ENCODE measurements at places on chromosomes 7 and 10.

DNA sequence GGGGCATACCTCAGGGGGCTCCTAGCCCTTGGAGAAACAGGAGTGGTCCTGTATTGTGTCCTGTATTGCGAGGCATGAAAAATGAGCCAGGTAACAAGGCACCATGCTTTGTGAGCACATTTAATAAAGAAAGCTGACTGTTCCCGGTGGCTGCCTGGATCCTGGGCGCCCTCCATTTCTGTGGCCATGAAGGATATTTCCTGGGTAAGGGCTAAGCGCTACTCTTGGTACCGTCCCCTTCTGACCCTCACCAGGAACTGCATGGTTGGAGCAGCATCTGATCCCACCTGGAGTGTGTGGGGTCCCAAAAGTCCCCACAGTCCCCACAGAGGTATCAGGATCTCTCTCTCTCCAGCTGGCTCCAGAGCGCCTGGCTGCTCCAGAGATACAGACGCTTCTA lies 139.5 kb downstream of the MAPK8 start:
- no peak for DNase-seq

DNA sequence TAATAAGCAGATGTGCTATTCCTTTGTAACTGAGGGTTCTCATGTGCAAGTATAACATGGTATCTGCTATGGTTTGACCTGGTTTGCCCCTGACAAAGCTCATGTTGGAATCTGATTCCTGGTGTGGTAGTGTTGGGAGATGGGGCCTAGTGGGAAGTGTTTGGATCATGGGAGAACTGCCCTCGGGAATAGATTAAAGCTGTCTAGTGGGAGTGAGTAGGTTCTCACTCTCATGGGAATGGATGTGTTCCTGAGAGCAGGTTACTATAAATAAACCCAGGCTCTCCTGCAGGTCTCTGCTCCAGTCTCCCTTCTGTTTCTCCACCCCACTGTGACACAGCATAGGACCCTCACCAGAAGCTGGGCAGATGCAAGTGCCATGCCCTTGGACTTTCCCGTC lies 97.7 kb downstream of the ATE1 start:
- no peak for DNase-seq

DNA sequence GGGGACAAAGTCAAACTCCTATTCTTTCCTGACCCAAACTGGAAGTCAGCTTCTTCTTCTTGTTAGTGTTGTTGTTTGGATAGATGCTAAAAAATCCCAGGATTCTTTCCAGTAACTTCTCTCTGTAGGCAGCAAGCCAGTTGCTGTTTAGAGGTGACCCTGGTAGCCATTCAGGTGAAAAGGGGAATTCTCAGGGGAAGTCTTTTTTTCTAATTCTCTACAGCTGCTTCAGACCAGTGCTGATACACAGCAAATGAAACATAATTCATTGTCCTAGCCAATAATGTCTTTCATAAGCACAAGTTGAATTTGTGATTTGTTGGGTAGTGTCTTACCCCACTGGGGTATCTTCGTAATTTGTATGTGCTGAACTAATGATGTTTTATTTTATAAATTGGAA lies 357.3 kb downstream of the BBS9 start:
- no peak for DNase-seq

DNA sequence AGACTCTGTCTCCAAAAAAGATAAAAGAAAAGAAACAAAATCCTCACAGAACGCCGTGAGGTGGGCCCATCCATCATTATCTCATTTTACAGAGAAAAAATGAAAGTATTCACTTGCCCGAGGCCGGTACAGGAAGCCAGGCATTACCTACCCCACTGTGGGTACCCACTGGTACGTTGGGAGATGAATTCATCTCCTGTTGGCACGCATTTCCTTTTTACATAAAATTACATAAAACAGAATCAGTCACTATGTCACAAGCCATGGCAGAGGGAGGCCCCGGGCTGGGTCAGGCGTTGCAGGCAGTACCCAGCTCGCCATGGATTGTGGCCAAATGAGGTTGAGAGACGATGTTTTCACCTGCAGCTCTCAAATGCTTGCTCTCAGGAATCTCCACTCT lies 38.6 kb upstream of the TNRC18 start:
- no peak for DNase-seq
